ENCODE measurements at places on chromosomes 12 and 14.

DNA sequence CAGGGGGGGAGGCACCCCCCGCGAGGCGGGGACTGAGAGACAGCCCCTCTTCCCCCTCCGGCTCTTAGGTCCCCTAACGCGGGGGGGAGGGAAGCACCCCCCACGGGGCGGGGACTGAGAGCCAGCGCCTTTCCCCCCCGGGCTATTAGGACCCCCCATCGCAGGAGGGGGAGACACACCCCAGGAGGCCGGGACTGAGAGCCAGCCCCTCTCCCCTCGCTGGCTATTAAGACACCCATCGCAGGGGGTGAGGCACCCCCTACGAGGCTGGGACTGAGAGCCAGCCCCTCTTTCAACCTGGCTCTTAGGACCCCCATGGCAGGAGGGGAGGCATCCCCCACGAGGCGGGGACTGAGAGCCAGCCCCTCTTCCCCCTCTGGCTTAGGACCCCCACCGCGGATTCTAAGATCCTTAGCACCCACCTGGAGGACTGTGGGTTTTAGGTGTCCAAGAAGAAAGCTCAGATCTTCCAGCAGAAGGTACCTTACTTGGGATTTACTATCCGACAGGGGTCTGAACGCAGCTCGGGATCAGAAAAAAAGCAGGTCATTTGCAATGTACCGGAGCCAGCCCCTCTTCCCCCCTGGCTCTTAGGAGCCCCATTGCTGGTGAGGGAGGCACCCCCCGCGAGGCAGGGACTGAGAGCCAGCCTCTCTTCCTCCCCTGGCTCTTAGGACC, 197.8 kb upstream of the PZP start:
- DNase-seq = no peak

GRCh38 chr12:100215209-100215608, 14.6 kb downstream of the ACTR6 start:
- no peak for DNase-seq

GRCh38 chr12:119630962-119631550, 36.9 kb upstream of the PRKAB1 start:
- DNase-seq = no peak

GRCh38 chr12:113418213-113418879, 3.8 kb upstream of the SDSL start:
- DNase-seq = no peak

DNA sequence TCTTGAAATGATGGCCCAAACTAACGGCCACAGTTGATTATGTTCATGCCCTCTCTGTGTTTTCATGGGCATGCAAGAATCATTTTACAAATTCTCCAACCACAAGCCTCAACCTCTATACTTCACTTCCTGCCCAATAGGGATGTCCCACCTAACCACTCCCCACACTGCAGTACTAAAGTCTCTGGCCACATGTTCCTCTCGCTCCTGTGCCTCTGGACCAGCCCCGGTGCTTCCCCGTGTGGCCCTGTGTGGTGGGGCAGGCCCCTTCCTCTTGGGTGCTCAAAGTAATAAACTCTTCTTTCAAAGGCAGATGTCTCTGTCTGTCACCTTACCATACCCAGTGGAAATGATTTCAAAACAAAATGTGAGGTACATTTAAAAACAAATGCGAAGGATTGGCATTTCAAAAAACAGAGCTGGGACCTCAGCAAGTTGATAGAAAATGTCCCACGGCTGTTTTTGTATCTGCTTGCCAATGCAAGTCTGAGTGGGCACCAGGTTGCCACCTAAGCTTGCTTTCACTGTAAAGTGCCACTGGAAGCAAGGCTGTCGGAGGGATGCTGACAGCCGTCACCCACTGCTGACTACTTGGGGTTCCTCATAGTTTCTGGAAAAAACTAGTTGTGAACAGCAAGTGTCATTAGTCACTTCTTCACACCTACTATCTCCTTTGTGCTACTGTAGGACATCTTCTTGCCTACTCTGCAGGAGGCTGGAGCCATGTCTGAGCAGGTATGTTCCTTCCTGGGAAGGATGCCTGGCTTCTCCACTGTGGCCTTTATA, 8.2 kb upstream of the SERPINA11 start:
- DNase-seq = no peak

DNA sequence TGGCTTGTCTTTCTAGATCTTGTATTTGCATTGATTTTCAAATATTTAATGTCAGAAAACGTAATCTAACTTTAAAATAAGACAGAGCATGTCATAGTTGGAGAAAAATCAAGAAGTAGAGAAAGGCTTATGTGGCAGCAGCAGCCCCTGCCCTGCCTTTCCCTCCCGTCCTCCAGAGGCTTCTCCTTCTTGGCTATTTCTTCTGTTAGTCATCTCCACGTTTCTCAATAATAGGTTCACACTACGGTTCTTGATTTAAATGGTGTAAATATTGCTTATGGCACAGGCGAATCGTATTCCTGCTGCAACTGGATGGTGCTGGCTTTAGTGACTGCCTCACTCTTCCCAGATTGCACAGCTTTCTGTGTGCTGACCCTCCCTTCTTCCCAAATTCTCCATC, 42.8 kb downstream of the SLC8B1 start:
- no peak for DNase-seq

- no peak for DNase-seq
Measured at GRCh38 chr14:67941456-67942018, 122.0 kb downstream of the RAD51B start.

DNA sequence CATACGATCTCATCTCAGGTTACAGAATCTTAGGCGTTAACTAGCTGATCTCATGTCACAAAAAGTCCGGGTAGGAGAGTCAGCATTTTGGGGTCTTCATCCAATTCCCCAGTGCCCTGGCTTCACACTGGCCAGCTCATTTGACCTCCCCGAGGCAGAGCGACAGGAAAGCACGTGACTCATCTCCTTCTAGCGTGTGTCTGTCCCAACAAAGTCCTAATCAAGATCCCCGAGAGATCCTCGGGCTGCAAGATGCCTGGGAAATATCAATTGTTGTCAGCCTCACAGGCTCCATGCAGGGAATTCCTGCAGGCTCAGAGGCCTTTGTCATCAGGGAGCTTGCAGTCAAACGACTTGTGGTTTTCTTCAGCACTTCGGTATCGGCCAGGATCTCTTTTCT, 57.5 kb downstream of the ZNF664 start:
- no peak for DNase-seq

DNA sequence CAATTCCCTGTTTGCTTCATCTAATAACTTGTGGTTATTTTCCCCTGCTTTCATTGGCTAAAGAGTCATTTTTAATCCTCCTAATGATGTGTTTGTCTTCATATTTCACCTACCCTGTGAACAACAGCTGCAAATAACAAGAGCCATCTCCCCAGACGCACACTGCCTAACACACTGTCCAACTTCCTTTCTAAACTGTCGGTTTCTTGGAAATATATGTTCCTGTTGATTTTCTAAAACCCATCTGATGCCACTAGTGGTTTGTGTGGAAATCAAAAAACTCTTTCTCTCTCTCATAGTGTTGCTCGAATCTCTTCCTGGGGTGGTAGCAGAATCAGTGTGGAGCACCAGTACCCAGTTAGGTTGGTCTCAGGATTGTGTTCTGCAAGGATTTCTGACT, 226.9 kb downstream of the EPS8 start:
- DNase-seq = no peak

GRCh38 chr14:102775855-102776760, 1.1 kb upstream of the TRAF3 start:
- DNase-seq = no peak

- DNase-seq = no peak
Measured at GRCh38 chr14:101708853-101709532, 52.5 kb upstream of the PPP2R5C start.

DNA sequence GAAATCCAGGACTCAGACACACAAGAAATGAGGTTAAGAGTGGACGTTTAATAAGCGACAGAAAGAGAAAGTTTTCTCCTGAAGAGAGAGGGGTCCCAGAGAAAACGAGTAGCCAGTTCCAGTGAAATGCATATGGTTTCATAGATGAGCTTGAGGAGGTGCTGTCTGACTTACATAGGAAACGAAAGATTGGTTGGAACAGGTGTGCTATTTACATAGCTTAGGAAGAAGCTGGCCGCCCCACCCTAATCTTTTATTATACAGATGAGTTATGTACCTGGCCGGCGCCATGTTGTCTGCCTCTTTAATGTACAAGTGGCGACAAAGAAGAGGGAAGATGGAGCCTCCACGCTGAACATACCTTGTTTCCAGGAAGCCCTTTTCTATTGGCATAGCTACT, 223.0 kb downstream of the SLC6A15 start:
- DNase-seq = no peak

GRCh38 chr12:117298648-117299225, 62.7 kb downstream of the NOS1 start:
- DNase-seq = no peak

- DNase-seq = no peak
Measured at GRCh38 chr14:65210822-65211182, 108.5 kb upstream of the MAX start.

- no peak for DNase-seq
Measured at GRCh38 chr12:109625131-109625559, 51.6 kb downstream of the MVK start.

- peak; percentile 62 for DNase-seq
Measured at GRCh38 chr12:130916241-130916911, 37.3 kb upstream of the ADGRD1 start.

GRCh38 chr12:2687726-2688125, 107.0 kb upstream of the FKBP4 start:
- DNase-seq = no peak

GRCh38 chr14:69460093-69460701, 24.3 kb upstream of the PLEKHD1 start:
- no peak for DNase-seq

DNA sequence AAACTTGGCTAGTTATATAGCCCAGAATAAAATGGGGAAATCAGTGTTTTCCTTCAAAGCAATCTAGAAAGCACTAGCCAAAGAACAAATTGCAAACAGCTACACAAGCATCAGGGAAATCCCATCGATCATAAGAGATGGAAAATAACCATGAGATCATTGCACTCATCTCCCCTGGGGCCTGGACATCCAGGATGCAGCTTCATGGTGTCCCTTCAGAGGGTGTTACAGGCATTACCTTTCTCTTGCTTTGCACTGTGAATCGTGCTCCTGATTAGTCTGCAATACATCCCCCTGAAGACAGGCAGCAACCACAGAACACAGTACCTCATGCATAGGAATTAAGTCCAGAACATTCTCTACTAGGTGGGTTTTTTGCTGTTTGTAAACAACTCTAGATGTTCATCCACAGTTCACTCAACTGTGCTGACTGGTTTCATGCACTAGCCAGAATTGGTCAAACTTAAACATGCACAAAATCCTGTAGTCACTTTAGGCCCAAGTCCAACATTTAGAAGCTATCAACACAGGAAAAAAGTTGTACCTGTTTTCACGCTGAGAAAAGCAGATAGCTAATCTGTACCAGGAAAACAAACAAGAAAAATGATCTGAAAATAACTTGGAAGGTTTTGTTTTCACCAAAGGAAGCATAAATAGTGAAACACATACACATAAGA, 120.1 kb downstream of the ZFP36L1 start:
- no peak for DNase-seq

DNA sequence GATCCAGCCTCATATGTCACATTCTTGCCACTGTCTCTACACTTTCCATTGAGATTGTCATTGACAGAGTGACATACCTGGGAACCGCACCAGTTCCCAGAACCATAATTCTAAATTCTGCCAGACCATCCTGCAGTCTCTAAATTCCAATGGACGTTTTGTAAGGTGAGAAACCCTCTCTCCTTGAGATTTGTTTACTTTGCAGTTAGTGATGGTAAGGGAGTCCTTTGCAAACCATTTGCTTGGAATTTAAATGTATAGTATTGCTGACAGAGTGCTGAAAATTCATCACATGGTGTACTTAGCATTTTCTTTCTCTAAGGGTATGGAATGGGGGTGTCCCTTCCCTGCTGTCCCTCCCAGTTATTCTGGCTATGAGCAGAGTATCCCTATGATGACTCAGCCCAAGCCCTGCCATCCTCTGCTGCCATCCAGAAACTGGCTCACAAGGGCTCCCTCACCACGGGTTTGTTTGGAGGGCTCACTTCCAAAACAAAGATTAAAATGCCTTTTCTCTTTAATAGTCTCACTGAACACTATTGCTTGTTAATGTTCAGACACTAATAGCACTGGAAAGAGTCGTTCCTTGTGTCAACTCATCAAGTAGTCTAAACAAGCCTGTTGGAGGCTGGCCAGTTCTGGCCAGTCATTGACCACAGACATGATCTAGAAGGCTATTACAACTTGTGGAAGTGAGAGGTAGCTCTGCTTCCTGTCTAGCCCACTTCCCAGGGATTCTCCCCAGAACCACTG, 129.0 kb upstream of the HMGA2 start:
- peak; percentile 47 for DNase-seq

GRCh38 chr14:73238941-73239340, 1.6 kb downstream of the PAPLN start:
- no peak for DNase-seq

DNA sequence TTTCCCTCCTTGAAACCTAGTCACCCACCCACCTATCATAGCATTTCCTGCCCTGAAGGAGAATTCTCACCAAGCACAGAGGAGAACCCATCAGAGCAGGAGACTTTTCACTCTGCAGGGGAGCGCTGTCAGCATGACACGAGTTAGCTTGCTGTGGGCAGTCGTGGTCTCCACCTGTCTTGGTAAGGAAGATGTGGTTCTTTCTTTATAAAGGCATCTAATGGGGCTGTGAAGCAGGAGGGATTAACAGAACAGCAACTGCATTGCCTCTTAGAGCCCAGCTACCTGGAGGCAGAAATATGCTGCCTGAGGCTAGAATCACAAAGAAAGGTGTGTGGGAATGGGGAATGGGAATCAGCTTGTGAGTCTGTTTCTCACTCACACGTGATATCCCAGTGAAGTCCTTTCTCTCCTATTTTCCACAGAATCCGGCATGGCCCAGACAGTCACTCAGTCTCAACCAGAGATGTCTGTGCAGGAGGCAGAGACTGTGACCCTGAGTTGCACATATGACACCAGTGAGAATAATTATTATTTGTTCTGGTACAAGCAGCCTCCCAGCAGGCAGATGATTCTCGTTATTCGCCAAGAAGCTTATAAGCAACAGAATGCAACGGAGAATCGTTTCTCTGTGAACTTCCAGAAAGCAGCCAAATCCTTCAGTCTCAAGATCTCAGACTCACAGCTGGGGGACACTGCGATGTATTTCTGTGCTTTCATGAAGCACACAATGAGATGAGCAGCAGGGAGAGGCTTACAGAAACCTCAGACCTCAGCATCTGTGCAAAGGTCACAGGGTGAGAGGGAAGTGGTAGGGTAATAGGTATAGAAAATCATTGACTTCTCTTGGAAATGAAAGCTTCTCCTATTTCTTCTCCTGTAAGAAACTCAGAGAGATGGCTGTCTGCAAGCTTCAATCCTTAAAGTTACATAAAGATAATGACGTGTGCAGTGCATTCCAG, 316.9 kb downstream of the DAD1 start:
- DNase-seq = no peak

- no peak for DNase-seq
Measured at GRCh38 chr12:66698558-66698957, 19.7 kb upstream of the GRIP1 start.

DNA sequence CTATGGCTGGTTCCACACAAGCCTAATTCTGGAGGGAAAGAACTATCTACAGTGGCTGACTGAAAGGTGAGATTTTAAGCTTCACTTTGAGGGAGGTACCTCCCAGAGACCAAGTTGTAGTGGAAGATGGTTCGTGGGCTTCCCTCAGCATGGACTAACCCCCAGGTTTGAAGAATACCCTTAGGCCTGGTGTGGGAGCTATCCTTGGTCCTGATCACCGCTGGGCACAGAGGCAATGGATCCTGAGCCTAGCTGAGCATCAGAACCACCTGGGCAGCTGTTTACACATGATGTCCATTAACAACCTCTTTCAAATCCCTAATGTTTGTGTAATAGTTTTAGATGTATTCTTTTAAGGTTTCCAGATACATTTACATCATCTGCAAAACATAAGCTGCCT, 10.3 kb downstream of the DAO start:
- no peak for DNase-seq

Data from left renal pelvis (tissue), 4 donors.